Tibial nerve (tissue), 4 donors: ENCODE measurements at places on chromosomes 6 and 20. TPM values are rescaled to one million over a fixed set of nuclear protein-coding genes. Genes with fewer than 3 reads are reported as not detected.

RIPPLY2 gene
- total RNA-seq: 16.7 TPM

TPD52L1 gene
- total RNA-seq: 55.0 TPM

RFX6 gene
- not detected for total RNA-seq

LTB gene
- total RNA-seq: not detected

ASIP gene
- not detected for total RNA-seq

PRR18 gene
- total RNA-seq: 0.60 TPM

POFUT1 gene
- total RNA-seq: 49.4 TPM

TULP1 gene
- not detected for total RNA-seq

SIGLEC1 gene
- total RNA-seq: 5.2 TPM

RAET1L gene
- not detected for total RNA-seq

NTSR1 gene
- total RNA-seq: 0.30 TPM

PPP1R3G gene
- total RNA-seq: 5.1 TPM

GJA1 gene
- total RNA-seq: 44.1 TPM

RNF182 gene
- 2.1 TPM for total RNA-seq

NRSN1 gene
- not detected for total RNA-seq

WFDC10B gene
- total RNA-seq: not detected

GSTA3 gene
- not detected for total RNA-seq

DAAM2 gene
- 91.6 TPM for total RNA-seq

ETV7 gene
- total RNA-seq: 1.0 TPM

RBM24 gene
- 3.5 TPM for total RNA-seq

RSPH9 gene
- 0.30 TPM for total RNA-seq

F13A1 gene
- total RNA-seq: 94.2 TPM

LY6G6C gene
- total RNA-seq: not detected

HTR1E gene
- total RNA-seq: not detected

PSORS1C2 gene
- not detected for total RNA-seq

TAGAP gene
- total RNA-seq: 9.8 TPM

BMP2 gene
- 9.6 TPM for total RNA-seq

FAM209B gene
- not detected for total RNA-seq

GJA10 gene
- total RNA-seq: not detected

TFAP2C gene
- 1.3 TPM for total RNA-seq

CHRNA4 gene
- total RNA-seq: not detected

ESR1 gene
- total RNA-seq: 5.0 TPM

BMP7 gene
- 14.2 TPM for total RNA-seq

PDRG1 gene
- total RNA-seq: 15.7 TPM

IMPG1 gene
- not detected for total RNA-seq

IER3 gene
- total RNA-seq: 9.8 TPM

CDYL gene
- total RNA-seq: 27.3 TPM

MUCL3 gene
- total RNA-seq: under 0.01 TPM

CGA gene
- not detected for total RNA-seq

CTCFL gene
- not detected for total RNA-seq

SLC12A5 gene
- not detected for total RNA-seq

SLC22A23 gene
- total RNA-seq: 8.0 TPM

L3MBTL3 gene
- 17.3 TPM for total RNA-seq

SLC2A10 gene
- 28.6 TPM for total RNA-seq

CLDN20 gene
- 4.4 TPM for total RNA-seq

FAXC gene
- total RNA-seq: 2.4 TPM

MCCD1 gene
- total RNA-seq: not detected

B4GALT5 gene
- total RNA-seq: 19.8 TPM

HIVEP1 gene
- total RNA-seq: 30.6 TPM

HLA-DPA1 gene
- 83.7 TPM for total RNA-seq

GINS1 gene
- total RNA-seq: 0.59 TPM

PXDC1 gene
- total RNA-seq: 174 TPM

PRPF6 gene
- 73.2 TPM for total RNA-seq

RNF144B gene
- 15.5 TPM for total RNA-seq

DDX43 gene
- total RNA-seq: 2.0 TPM

RPL10A gene
- total RNA-seq: 952 TPM

LRP11 gene
- 23.4 TPM for total RNA-seq
